ENCODE measurements at places on chromosomes 3 and 15.

DNA sequence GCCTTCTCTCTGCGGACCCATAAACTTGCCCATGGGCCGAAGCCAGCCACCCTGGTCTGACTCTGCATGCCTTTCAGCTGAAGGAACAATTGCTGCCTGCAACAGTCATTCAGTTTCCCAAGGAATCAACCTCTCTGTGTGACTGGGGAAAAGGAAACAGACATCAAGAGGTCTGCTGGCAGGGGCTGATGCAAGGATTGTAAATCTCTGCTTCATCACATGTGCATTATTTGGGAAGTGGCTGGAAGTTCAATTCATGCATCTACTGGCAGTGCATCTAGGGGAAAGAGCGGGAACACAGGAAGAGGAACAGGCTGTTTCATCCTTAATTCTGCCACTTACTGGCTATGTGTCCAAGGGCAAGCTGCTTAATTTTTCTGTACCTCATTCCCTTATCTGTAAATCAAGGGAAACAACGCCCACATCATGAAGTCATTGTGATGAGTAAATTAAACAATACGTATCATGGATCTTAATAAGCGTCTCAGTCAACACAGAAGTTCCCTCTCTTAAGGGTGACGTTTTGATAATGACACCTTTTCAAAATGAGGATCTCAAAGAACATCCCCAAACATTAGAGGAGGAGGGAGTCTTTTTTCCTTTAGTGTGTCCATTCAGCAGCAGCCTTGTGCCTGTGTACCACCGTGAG lies 17.4 kb upstream of the ADPGK start:
- no peak for DNase-seq

DNA sequence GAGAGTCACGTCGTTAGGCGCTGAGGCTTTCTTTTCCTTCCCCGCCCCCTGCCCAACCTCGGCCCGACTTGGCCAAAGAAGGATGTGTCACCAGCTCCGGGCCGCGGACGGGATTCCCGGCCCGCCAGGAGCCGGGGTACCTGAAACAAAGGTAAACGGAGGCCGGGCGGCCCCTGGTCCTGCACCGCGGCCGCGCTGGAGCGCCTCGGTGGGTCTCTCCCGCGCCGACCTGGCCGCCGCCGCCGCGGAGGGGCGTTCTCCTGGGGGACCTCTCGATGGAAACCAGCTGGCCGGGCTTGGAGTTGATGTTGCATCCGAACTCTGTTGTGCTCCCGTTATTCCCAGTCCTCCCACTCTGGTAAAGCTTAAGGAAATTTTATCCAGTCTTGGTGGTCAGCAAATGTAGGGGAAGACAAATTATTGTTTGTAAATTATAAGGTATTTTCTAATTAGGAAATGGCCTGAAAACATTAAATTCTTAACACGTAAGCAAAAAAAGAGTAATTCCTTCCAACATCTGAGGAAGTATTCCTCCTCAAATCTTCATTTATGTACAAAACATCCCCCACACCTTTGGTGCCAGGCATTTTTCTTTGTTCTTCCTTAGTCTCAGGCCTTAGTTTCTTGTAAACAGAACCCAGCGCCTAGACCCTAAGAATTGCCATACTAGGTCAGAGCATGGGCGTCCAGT lies 888 bp downstream of the PPP2R3A start:
- DNase-seq = no peak

DNA sequence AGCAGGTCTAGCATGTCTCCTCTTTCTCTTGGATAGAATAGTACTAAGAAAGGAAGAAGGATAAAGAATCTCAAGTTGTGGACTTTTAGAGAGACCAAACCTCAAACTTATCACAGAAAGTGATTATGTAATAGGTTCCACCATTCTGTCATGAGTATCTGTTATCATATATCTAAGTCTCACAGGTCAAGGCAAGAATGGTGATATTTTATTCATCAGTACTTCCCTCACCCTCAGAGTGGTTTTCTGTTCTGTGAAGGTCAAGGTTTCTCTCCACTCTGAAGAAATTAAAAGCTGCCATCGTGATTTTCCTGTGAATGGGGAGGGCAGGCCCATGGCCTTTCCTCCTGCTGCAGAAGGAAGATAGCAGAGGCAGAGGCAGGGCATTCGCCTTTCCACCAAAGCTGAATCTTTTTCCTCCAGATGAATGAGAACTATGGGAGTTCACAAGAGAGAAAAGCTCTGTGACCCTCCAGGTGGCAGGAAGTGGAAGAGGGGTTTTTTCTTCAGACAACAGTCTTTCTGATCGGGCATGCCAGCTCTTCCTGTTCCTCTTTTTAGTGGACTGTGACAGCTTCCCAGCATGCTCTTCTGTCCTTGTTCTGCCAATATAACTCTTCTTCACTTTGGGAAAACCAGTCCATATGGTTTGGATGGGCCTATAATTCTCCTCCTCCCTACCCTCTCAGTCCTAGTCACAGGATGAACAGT lies 37.1 kb upstream of the CCK start:
- DNase-seq = no peak

DNA sequence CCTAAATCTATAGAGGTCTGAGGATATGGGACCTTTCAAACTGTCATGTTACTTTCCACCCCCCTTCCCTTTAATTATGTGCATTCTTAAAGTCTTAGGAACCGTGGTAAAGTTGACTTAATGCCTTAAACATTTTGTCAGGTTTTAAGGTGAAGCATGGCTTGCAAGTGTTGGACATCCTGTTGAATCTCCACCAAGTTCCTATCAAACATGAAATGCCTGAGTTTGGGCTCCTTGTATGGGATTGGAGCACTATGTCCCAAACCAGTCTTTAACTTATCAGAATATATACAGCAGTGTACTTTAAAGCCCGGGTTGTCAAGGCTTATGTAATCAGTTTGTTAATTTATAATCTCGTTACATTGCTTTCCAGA lies 1.1 kb downstream of the SNRK start:
- no peak for DNase-seq

DNA sequence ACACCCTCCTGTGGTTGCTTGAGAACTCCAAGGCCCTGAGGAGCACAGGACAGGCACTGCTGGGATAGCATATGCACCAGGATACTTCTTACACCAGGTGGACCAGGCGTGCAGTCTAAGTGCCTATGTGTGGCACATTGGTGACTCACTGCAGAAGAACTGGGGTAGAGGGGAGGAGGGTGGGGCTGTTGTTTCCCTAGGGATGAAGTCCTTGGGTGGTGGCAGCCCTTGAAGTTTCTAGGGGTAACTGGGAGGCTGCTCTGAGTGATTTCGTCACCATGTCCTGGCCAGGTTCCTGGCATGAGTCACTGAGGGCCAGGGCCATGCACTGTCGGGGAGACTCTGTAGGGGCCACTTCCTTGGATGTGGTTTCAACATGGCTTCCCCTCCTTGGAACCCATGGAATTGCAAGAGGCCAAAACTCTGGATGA lies 15.9 kb downstream of the MYZAP start:
- no peak for DNase-seq

GRCh38 chr3:126858887-126859286 lies 124.0 kb upstream of the PLXNA1 start:
- DNase-seq = no peak

GRCh38 chr3:195005251-195005620 lies 265.7 kb downstream of the XXYLT1 start:
- DNase-seq = no peak

GRCh38 chr3:16118396-16118795 lies 56.1 kb upstream of the GALNT15 start:
- no peak for DNase-seq

- no peak for DNase-seq
Measured at GRCh38 chr15:46151786-46152185, 517.0 kb downstream of the SQOR start.

DNA sequence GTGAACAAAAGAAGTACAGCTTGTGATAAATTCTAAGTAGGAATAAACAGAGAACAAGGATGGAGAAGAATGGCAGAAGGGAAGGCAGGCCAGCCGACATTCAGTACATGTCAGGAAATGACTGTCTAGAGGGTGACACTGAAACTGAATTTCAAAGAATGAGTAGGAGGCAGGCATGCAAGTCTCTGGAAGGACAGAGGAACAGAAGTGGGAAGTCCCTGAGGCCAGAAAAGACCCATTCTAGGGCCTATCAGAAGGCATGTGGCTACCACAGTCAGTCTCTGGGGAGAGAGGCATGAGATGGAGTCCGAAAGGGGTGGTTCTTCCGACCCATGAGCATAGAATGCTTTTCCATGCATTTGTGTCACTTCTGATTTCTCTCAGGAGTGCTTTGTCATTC lies 243.5 kb upstream of the UBE2E2 start:
- DNase-seq = no peak

- DNase-seq = no peak
Measured at GRCh38 chr3:160811237-160811548, 55.2 kb downstream of the PPM1L start.

GRCh38 chr3:33117461-33117860 lies 3.6 kb downstream of the CRTAP start:
- DNase-seq = no peak

- no peak for DNase-seq
Measured at GRCh38 chr3:142853270-142854168, 35.4 kb downstream of the PCOLCE2 start.

GRCh38 chr3:171175741-171176234 lies 149.3 kb upstream of the SLC2A2 start:
- DNase-seq = no peak

DNA sequence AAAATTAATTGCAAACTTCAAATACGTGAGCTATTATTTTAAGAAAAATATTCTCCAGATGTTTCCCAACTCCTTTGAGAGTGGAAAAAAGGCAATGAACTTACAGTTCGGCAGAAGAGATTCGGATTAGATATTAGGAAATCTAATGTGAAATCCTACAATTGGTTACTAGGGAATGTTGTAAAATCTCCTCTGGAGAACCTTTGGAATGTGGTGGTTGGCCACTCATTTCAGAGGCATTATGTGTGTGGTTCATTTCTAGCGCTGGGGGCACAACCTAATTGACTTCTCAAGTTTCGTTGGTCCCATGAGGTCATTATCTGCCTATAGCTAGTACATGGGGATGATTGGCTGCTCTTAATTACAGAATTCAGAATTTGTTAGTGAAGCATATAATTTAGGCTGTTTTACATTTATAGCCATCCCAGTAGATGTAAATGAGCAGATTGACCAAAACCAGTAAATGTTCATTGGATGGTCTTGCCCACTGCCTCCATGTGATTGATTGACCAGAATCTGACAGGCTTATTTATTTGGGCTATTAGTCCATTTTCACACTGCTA lies 34.6 kb upstream of the CMSS1 start:
- DNase-seq = no peak

- no peak for DNase-seq
Measured at GRCh38 chr3:172713316-172713715, 2.4 kb upstream of the NCEH1 start.

- no peak for DNase-seq
Measured at GRCh38 chr15:82139823-82140268, 94.0 kb upstream of the MEX3B start.

GRCh38 chr15:33292717-33293307 lies 18.0 kb upstream of the RYR3 start:
- peak; percentile 36 for DNase-seq

DNA sequence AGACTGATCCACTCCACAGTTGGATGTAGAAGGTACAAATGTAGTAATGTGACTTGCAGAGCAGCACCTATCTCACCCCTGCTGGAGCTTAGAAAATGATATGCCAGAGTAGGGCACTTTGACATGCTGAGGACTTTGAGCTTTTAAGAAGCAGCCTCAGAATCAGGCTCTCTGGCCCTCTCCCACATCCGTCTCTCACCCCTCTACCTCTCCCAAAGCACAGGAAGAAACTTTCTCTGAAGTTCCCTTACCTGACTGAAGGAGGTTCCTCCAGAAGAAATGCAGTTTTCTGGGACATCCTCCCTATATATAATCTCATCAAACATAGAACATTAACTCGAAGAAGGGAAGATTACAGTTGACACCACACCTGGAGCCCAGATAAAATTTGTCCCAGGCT lies 98.4 kb upstream of the PEX5L start:
- DNase-seq = no peak

DNA sequence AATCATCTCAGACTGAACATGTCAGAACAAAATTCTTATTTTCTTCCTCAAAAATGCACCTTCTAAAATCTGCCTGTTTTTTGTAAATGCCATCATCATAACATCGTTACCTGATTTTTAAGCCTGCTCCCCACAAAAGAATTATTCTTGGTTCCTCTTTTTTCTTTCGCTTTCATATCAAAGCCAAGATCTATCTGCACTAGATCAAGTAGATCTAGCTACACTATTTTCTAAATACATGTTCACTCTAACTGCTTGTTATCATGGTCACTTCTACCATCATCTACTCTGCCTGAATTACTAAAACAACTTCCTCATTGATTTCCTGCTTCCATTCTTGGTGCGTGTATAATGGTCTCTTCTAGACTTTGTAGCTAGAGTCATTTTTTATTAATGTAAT lies 217.7 kb downstream of the ARPP21 start:
- no peak for DNase-seq

GRCh38 chr15:31598620-31599019 lies 272.0 kb downstream of the KLF13 start:
- DNase-seq = no peak

DNA sequence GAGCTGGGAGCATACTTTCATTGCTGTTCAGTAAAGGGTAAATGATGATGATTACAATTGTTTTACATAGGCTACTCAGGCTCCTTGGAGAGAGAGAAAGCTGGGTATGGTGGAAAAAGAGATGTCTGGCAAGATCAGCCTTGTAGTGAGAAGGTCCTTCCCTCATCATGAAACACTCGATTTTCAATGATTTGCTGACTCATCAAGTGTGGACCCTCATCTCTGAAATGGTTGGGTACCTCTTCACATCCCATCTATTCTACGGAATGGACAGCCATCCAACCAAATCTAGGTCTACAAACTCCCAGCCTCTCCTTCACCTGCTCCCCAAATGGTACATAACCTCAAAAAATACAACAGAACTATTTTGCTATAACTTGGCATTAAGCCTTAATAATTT lies 370.5 kb upstream of the WNT5A start:
- DNase-seq = no peak

GRCh38 chr3:12224181-12225147 lies 64.4 kb upstream of the PPARG start:
- DNase-seq = no peak

DNA sequence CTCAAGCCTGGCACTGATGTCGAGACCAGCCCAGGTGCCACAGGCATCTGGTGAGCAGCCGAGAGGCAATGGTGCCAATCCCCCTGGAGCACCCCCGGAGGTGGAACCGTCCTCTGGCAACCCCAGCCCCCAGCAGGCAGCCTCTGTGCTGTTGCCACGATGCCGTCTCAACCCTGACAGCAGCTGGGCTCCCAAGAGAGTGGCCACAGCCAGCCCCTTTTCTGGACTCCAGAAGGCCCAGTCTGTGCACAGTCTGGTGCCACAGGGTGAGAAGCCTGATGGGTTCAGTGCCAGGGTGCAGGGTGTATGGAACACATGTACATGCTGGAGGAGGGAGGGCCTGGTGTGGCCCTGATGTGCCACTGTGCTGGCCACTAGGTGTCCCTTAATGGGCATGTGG lies 4.9 kb upstream of the JMJD7 start:
- no peak for DNase-seq

- no peak for DNase-seq
Measured at GRCh38 chr15:61186905-61187741, 42.0 kb downstream of the RORA start.

Measured in naive thymus-derived CD8-positive, alpha-beta T cell (primary cell).